Kidney (tissue), 22 donors: ENCODE measurements at places on chromosomes 12 and 14. TPM values are rescaled to one million over a fixed set of nuclear protein-coding genes. Genes with fewer than 3 reads are reported as not detected.

- DNase-seq = no peak
Measured at GRCh38 chr12:112172556-112173324, 47.4 kb downstream of the TRAFD1 start.

GRCh38 chr14:23307687-23308644 lies 1.3 kb downstream of the BCL2L2 start:
- no peak for DNase-seq

DNA sequence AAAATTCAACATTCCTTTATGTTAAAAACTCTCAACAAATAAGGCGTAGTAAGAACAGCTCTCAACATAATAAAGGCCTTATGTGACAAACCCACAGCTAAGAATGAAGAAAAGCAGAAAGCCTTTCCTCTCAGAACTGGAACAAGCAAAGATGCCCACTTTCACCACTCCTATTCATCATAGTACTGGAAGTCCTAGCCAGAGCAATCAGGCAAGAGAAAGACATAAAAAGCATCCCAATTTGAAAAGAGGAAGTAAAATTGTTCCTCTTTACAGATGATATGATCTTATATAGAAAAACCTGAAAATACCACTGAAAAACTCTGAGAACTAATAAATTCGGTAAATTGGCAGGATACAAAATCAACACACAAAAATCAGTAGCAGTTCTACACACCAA lies 52.1 kb downstream of the STON2 start:
- no peak for DNase-seq

GRCh38 chr12:69922999-69923398 lies 98.0 kb downstream of the MYRFL start:
- no peak for DNase-seq

DNA sequence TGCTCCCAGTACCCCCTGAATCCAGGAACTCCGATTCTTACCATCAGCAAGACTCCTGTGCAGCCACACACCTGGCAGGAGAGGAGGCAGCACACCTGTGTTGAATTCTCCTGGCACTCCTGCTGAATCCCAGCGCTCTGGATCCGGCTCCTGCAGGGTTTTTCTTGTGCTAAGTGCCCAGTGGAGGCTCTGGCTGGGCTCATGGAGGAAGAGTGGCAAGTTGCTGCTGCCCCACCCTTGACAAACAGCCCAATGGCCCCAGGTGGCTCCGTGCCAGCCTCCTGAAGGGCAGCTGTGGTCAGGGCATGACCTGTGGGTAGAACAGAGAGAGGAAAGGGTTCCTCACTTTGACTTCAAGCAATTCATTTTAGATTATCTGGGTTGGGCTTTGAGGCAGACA lies 20.0 kb downstream of the CRACR2A start:
- DNase-seq = no peak

DNA sequence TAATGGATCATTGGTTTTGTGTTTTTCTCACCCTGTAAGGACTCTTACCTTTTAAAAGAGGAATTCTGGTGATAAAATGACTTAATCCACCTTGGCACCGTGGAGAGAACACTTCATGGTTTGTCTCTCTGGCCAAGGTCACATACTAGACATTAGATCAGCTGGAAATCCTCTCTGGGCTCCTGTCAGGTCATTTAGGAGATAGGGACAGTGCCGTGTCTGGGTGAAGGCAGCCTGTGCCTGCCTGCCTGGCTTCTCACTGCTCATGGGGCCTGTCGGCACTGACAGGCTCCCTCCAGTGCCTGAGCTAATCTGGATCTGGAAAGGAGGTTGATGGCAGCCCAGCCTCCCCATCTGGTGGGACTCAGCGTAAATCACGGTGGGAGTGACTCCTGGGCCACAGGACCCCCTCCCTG lies 5.7 kb downstream of the CRADD start:
- peak; percentile 25 for DNase-seq

DNA sequence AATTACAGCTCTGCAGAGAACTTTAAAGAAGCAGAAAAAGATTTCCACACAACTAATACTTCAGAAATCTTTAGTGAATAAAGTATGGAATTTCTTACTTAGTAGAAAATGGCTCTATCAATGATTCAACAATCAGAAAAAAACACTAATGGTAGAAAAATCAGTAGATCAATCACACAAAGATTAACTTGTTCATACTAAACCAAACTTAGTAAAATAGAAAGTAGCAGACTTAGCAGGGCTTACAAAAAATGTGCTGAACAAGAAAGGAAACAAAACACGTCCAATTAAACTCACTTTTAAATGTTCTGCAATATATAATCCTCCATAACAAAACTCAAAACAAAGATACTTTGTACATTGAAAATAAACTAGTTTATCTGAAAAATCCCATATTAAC lies 38.9 kb downstream of the CEP128 start:
- DNase-seq = no peak

DNA sequence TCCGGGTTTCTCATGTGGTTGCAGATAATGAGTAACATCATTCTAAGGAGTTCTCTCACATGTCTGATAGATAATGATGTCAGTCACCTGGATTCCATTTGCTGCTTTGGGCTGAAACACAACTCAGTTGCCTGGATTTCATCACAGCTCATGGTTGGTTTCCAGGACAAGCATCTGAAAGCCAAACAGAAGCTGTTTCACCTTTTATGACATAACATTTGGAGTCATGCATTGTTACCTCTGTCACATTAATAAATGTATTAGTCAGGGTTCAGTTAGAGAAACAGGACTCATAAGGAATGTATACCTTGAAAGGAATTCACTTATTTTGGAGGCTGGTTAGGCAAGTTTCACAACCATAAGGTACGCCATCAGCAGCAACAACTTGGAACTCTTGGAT lies 251.9 kb upstream of the ATXN7L3B start:
- no peak for DNase-seq

DNA sequence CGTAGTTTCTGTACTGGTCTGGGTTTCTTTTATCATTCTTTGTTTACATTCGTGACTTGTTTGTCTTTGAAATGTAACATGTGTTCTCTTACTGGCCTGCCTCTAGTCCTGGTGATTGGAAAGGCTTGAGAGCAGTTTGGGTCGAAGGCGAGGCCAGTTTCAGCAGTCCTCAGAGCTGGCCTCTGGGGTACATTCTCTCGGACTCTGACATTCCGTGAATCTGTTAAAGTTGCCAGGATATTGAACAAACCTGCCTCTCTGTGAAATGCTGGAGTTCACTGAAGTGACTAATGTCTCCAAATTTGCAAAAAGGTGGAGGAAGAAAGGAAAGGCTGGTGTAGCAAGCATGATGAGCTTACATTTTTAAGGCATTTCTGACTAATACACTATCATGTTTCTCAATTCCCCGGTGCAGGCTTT lies 1.5 kb downstream of the PLEKHA5 start:
- DNase-seq = peak; percentile 53

GRCh38 chr14:92439537-92440344 lies 73.8 kb upstream of the RIN3 start:
- no peak for DNase-seq

DNA sequence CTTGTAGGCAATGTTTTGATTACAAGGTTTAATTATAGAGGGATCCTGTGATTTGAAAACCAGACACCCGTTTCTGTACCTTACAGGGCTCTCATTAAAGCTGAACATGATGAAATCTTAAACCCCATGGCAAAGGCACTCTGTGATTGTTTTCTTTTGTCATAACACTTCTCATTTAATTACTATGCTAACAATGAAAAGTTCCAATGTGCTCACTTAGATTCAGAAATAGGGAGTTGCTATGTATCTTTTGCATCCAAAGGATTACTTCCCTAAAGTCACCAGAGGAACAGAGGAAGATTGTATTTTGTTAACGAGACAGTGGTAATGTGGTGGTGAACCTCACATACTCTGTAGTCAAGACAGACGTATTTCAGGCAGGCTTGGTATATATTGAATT lies 81.5 kb upstream of the MYF6 start:
- DNase-seq = no peak

GRCh38 chr12:124392667-124393413 lies 97.9 kb downstream of the RFLNA start:
- DNase-seq = no peak

DNA sequence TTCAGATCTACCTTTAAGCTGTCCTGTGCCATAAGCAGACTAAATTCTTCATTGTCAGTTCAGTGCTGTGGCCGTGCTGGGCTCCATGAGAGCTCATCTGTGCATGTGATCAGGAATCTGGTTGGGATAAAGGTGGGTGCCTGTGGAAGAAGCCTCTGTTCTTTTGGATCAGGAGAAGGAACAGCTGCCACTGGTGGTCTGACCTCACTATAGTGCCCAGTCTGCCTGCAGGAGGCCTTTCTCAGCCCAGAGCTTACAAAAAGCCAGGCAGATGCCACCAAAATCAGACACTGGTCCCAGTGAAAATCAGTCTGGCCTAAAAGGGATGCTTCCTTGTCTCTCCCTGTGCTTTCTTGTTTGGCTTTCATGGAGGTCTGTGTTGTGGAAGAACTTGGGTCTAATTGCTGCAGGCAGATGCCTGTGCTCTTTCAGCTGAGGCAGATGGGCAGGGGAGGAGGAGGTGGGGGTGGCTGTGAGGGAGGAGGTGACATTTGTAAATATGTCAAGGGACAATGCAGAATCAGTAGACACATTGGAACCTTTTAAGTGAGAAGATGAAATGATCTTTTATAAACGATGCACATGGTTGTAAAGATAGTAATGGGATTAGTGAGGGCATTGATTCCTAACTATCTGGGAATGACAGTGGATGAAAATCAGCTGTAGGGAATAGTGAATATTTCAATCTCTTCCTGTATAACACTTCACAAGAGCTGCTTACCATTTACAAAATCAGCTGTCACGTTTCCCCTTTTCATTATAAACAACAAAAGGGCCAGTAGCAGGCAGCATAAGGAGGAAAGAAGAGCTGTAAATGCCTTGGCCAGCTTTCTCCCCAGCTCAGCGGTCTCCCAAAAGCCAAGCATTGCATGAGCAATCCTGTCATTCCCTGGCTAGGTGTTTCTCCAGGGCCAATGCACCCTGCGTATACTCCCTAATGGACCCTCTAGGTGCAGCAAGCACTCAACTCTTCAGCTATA lies 44.6 kb downstream of the CACNA2D4 start:
- DNase-seq = peak; percentile 36

DNA sequence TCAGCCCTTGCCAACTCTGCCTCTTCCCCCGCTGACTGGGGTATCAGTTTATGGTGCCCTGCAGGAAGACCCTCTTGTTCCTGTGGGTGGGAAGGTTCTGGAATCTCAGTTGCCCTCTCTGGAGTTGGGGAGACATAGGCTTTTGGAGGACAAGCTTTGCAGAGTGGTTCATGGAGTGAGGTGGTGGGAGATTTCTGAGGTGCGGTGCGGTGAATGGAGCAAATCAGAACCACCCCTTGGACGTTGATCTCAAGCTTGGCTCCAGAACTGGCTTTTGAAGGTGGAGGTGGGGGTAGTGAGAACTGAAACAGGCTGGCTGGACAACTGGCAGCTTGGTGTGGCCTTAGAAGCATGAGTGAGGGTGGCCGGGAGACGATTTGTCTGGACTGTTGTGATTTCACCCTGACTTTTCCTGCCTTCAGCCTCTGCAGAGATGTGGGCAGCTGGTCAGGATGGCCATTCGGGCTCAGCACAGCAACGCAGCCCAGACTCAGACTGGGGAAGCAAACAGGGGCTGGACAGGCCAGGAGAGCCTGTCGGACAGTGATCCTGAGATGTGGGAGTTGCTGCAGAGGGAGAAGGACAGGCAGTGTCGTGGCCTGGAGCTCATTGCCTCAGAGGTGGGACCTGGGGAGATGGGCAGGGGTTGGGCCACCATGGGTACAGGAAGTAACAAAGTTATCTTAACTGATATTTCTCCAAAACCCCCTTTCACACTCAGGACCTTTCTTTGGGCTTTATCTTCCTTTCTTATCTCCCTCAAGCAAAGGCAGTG lies 1.1 kb downstream of the SHMT2 start:
- DNase-seq = peak; percentile 52

GRCh38 chr12:52418576-52419110 lies 12.5 kb upstream of the KRT82 start:
- no peak for DNase-seq

DNA sequence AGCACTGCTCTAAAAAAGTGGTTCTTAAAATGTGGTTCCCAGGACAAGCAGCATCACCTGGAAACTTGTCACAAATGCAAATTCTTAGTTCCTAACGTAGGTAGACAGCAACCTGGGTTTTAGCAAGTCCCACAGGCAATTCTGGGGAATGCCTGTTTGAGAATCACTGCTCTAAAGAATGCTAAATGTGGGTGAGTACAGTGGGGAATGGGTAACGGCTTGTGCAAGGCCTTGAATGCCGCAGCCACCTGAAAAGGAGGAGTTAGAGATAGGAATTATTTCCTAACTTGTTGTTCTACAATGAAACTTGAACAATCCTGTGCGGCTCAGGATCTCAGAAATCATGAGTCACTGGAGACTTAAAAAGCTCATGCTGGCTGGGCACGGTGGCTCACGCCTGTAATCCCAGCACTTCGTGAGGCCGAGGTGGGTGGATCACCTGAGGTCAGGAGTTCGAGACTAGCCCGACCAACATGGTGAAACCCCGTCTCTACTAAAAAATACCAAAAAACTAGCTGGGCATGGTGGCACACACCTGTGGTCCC lies 34.9 kb downstream of the GNS start:
- no peak for DNase-seq

GRCh38 chr12:54173066-54173726 lies 15.6 kb downstream of the SMUG1 start:
- DNase-seq = peak; percentile 76

GRCh38 chr14:92501891-92502351 lies 11.7 kb upstream of the RIN3 start:
- DNase-seq = no peak

GRCh38 chr12:26125400-26126339 lies 833 bp upstream of the BHLHE41 start:
- peak; percentile 80 for DNase-seq

GRCh38 chr12:87107766-87108165 lies 851.6 kb upstream of the MGAT4C start:
- DNase-seq = no peak

GRCh38 chr14:48983351-48983888 lies 602.8 kb downstream of the RPS29 start:
- no peak for DNase-seq

DNA sequence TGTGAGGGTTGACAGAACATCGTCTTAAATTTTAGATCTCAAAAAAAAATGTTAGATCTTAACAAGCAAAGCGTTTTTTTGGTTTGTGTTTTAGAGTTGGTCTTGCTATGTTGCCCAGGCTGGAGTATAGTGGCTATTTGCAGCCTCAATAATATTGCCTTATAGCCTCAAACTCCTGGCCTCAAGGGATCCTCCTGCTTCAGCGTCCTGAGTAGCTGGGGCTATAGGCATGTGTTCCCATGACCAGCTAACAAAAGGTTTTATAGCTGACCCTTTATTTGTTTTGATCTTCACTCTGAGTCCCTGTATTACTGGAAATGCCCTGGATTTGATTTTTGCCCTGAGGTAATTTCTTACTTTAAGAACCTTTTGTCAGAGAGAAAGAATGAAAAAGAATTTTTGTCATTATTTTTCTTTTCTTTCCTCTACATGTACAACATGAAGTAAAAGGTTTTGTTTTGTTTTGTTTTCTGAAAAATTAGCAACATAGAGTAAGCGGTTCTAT lies 5.2 kb downstream of the INHBC start:
- DNase-seq = no peak

GRCh38 chr12:47989023-47989417 lies 15.3 kb downstream of the COL2A1 start:
- DNase-seq = no peak

Gene TCTN2
- 31.6 TPM for total RNA-seq

Gene TBX5
- total RNA-seq = not detected

Gene CEBPE
- total RNA-seq = not detected

Gene OLR1
- total RNA-seq = 6.7 TPM

Gene PYGL
- total RNA-seq = 40.3 TPM

Gene TAS2R50
- total RNA-seq = 2.0 TPM

Gene TSPAN19
- total RNA-seq = 0.66 TPM

Gene KCNH3
- total RNA-seq = 2.8 TPM
